Stimulated activated CD8-positive, alpha-beta memory T cell treated with anti-CD3 and anti-CD28 coated beads, Interleukin-7, amount 100 ng/mL, for 1 hour (primary cell): ENCODE measurements at places on chromosomes 2 and 18.

- DNase-seq = no peak
Measured at GRCh38 chr2:102187496-102188150, 800 bp downstream of the IL1RL2 start.

DNA sequence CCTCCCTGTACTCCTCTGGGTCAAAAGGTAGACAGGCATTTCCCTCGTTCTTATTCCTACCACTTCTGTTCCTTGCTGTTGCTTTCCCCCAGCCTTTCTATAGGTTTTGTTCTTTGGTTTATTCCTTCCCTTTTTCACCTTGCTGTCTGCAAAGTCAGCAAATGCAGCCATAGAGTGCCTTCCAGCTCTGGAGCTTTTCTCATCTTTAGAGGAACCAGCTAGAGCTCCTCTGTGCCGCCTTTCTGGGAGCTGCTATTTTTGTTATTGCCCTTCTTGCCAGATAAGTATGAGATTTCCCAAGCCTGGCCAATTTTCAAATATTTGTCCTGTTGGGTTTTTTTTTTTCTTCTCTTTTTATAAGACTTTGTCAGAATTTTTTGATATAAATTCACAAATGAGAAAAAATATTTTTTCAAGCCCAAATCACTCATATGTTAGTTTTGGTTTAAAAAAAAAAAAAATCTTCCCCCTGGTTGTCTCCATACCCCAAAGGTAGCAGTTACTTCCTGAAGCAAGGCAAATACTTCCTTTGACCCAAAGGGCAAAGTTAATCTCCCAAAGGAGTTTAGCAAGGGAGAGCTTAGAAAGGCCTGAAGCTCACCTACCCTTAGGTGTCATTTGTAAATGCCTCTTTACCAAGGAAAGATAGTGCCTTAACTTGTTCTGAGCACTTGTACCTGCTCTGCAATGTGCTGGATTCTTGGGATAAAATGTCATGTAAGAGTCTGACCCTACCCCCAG is 5.1 kb upstream of the TTC27 start:
- no peak for DNase-seq

- DNase-seq = no peak
Measured at GRCh38 chr2:8615252-8615575, 66.6 kb upstream of the ID2 start.

DNA sequence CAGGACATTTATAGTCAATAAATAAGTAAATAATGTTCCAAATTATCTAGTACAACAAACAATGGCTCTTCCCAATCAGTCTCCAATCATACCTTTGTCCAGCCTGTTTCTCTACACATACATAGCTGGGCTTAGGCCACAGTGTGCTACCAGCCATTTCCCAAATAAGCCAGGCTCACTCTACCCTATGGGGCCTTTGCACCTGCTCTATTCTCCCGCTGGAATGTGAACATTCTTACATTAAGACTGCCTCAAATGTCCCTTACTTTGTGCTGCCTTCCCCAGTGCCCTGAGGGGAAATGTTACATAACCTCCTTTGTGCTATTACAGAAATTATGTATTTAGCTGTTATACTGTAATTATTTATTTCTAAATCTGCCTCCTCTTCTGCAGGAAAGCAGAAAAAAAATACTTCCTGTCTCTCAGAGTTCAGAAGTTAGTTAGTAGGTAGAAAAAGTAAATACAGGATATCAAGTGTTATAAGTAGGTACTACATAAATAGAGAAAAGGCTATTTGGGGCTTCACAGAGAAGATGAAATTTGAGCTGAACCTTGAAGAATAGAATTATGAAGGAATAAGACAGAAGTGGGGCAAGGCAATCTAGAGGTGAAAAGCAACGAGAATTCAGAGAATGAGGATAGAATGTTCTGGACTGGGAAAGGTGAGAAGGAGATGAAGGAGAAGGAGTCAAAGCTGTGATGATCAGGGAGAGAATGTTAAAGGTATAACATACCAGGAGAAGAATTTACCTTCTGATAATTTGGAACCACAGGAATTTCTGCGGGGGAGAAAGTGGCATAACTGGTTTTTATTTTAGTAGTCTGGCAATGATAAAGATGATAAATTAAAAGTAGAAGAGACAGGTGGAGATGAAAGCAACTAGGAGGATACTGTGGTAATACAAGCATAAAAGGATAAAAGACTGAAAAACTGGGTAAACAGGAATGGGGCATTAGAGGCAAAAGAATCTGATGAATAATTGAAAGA is 37.0 kb downstream of the ROCK1 start:
- no peak for DNase-seq

DNA sequence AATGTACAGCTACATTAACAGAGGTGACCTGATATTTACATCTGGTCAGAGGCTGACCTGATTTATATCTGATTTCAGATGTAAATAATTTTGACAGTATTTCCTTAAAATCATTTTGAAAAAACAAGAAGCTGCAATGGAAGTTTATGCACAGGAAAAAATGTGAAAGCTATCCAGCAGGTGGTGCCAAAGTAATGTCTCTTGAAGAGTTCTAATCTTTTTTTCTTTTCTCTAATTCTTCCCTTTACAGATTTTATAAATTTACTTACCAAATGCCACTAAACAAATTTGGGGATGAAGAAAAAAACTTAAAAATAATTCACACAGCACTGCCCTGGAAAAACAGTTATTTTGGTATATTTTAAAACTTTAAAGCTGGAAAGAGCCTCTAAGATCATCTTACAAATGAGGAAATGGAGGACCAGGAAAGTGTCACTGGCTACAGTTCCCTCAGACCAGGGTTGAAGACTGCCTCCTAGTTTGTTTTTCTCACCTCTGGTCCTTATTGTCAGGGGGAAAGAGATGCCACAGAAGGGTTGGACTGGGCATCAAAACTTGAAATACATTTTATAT is 16.4 kb upstream of the FBLN7 start:
- DNase-seq = peak; percentile 11

DNA sequence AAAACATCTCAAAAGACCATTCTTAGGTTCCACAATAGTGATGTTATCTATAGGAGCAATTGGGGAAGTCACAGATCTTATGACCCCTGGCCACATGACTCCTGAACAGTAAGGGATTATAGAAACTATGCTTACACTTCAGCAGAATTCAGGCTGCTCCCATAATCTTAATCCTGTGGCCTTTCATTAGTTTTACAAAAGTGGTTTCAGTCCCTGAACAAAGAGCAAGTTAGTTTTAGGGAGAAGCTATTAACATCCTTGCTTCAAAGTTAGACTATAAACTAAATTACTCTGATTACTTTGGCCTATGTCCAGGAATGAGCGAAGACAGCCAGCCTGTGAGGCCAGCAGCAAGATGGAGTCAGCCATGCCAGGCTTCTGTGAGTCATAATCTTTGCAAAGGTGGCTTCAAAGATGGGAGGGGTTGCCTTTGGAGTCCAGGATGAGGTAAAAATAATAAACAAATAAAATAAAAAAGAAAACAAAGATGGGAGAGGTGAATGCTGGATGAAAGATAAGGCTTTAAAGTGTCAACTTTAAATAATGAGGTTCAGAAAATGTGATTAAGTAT is 168.7 kb upstream of the NDUFV2 start:
- no peak for DNase-seq

DNA sequence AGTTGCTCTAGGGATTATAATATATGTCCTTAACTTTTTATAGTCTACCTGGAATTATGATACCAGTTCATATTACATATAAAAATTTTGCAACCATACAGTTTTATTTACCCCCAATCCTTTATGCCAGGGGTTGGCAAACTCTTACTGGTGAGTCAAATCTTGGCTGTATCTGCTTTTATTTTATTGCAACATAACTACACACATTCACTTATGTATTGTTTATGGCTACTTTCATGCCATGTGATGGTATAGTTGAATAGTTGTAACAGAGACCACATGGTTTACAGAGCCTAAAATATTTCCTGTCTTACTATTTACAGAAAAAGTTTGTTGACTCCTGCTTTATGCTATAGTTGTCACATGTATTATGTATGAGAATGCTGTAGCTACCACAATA is 25.8 kb upstream of the DLX2 start:
- no peak for DNase-seq

GRCh38 chr18:6718267-6718666 is 11.2 kb upstream of the ARHGAP28 start:
- DNase-seq = no peak

- no peak for DNase-seq
Measured at GRCh38 chr2:171309455-171310286, 124.1 kb downstream of the METTL8 start.

- no peak for DNase-seq
Measured at GRCh38 chr18:49228187-49228586, 232.3 kb downstream of the DYM start.

DNA sequence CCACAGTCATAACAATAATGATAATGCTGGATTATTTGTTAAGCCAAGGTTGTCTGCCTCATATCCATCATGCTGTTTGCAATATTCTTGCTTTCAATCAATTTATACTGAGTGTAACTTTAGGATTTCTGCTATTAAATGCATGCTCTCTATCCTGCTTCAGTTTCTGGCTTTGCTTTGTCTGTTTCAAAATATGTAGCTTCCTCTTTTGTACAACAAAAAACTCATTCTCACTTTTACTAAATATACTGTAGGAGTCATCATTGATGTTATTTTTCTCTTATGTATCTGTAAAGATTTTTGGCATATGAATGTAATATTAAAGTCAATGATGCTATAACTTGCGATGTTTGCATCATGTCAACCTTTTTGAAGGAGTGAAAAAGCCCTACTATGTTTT is 149.3 kb downstream of the GPD2 start:
- no peak for DNase-seq

DNA sequence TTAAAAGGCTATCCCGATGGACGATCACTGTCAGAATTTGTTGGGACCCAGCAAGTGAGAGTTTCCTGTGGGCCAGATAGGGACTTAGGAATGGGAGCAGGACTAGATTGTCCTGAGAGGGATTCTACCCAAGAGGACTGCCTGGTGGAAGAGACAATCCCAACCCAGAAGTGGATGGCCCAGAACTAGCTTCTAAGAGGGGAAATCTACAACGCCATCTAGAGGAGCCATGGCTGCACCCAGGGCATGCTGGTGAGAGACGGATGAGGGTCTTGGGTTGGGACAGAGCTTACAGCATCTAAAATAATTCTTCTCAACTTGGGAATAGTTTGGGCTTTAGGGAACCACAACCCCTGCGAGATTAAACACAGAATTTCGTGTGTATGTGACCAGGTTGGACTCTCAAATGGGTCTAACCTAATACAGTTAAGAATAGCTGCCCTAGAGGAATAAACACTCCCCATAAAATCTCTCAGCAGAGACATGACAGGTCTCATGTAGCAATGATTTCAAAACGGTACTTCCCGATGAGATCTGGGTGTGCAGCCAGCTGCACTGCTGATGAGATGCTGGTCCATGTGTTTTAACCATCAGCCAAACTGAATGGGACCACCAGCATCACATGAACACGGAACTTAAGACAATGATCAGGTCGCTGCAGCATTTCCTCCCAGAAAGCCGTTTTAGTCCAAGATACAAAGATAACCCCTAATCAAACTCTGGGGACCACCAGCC is 50.8 kb downstream of the CCBE1 start:
- DNase-seq = no peak

GRCh38 chr2:44927985-44928482 is 13.5 kb upstream of the SIX3 start:
- DNase-seq = no peak

DNA sequence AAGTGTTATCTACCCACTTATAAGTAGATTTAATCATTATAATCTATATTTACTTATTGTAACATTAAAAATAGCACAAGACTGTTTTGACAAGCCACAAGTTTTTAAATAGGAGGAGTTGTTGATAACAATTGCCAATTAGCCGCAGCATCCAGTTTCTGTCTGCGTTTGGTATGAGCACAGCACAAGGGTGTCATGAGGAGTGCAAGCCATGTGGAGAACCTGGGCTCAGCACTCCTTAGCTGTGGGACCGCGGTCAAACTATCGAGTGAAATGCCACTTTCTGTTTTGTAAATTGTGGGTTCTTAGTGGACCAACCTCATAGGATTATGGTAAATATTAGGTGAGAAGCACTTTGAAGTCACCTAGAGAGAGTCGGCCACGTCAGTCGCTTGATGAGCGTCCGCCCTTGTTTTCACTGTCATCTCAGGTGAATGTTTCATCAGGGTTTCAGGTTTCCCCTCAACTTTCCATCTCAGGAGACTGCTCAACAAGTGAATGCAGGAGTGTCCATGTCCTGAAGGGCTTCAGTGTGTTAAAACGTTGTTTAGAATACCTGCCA is 294.5 kb downstream of the ZNF407 start:
- DNase-seq = no peak

- no peak for DNase-seq
Measured at GRCh38 chr2:130869441-130870160, 32.9 kb downstream of the ARHGEF4 start.

GRCh38 chr2:109655287-109655686 is 41.1 kb downstream of the SOWAHC start:
- no peak for DNase-seq

- DNase-seq = no peak
Measured at GRCh38 chr18:4987452-4988405, 209.3 kb downstream of the AKAIN1 start.

DNA sequence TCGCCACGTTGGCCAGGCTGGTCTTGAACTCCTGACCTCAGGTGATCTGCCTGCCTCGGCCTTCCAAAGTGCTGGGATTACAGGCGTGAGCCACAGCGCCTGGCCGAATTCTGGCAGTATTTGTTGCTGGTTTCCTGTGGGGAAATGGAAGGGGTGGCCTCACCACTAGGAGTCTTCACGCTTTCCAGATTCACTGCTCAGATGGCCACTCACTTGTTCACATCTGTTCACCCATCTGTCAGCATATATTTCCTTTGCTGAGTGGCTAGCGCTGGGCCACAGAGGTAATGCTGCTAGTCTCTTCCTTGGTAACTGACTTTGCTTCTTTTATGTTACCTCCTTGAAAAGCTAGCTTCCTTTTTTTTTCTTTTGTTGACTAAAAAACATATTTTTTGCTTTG is 27.2 kb downstream of the TMEM177 start:
- no peak for DNase-seq

DNA sequence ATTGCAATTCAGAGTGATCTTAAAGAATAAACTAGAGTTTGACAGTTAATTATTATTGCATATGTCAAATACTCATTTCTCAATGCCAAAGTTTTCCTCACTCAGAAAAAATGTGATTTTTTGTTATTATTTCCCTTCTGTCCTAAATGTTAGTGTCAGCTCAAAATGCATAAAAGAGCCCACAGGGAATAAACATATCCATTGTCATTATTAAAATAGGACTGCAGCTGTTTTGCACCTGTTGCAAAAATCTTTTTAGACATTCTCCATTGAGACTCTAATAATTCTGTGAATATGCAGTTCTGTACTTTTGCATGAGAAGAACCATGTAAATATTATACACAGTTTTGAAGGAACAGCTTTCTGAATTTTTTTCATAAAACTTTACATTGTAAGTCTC is 540.0 kb upstream of the SLC39A10 start:
- DNase-seq = no peak

GRCh38 chr2:220568296-220568695 is 940.9 kb downstream of the SLC4A3 start:
- DNase-seq = no peak

GRCh38 chr2:201006704-201007103 is 43.2 kb upstream of the ORC2 start:
- no peak for DNase-seq

GRCh38 chr2:44579115-44579836 is 217.5 kb downstream of the CAMKMT start:
- no peak for DNase-seq

- DNase-seq = peak; percentile 5
Measured at GRCh38 chr2:119753041-119753929, 6.4 kb upstream of the PTPN4 start.
